CD4-positive, alpha-beta T cell treated with Interleukin-15 for 4 hours (primary cell): ENCODE measurements at places on chromosomes 12 and 14.

DNA sequence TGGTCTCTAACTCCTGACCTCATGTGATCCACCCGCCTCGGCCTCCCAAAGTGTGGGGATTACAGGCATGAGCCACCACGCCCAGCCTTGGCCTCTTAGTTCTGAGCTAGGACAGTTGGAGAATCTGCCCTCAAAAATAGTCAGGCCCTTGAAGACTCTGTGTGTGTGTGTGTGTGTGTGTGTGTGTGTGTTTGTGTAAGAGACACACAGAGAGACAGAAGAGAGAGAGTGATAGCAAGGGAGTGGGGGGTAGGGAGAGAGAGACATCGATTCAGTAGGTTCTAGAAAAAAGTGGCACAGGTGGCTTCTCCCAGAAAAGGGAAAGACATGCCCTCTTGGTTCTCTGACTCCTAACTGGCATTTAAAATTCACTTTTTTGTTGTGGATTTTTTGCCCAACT, 5.4 kb downstream of the HNF1A start:
- DNase-seq: no peak

DNA sequence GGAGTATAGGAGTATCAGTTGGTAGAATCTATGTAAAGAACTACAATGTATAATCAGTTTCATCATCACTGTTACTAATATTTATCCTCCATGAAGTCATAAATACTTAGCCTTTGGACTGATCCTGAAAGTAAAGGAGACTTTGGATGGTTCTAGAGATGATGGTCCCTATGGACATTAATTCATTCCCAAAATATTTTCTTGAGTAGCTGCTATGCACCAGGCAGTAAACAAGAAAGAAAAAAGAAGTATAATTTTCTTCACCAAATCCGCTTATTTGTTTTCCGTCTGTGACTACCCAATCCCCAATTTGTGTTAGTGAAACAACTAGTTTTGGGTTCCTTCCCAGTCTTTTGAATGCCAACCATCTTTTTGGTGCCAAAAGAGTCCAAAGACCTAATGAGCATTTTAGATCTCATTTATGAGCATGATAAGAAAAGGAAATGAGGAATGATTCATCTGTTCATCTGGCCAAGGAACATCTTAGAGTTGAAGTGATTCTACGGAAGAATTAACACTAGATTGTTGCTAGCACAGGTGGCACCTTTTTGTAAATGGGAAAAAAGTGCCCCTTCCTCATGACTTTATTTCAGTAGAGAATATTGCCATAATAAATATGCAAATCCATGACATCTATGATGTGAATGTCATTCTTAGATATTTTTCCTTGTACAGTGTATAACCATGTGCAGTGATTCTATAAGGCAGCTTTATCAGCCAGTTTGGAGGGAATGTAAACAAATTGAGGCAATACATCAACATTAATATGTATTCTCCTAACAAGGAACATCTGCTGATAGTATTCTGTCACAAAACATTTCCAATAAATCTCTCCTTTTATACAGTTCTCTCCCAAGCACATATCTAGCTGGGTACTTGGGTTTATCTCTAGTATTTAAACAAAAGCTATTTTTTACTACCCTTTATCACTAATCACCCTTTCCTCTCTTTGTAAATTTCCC, 85.1 kb upstream of the CCDC91 start:
- DNase-seq: no peak

DNA sequence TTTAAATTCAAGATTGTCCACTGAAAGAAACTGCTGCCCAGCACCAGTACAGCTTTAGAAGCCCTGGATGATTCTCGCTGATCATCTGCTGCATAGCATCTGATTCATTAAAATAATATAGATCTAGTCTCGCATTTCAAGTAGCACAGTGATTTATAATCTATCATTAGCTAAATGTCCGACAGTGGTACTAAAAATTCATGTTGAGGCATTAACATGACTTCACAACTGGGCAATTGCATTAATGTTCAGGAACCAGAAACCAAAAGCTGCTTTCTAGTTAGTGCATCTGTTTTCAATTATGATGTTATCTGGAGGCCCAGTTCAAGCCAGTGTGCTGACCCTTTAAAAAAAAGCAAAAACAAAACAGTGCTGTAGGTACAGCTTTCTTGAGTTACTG, 1987.2 kb upstream of the SEL1L start:
- DNase-seq: no peak

DNA sequence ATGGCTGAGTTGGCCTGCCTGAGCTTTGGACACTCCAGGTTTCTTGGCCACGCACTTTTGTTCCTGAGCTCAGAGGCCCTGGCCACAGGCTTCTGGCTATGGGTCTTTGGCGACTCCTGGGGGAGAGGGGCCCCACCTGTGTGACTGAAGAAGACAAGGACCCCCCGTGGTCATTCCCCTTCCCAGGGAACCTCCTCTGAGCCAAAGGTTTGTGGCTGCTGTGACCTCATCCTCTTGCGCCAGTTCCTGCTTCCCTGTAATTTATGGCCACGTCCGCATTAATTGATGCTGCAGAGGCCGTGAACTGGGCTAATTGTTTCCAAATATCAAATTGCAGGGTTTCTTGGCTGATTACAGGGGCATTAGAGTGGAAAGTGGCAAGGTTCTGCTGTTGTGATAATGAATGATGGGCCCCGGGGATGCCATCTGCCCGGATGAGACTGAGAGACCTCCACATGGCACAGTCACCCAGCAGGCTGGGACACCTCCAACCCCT, 27.6 kb upstream of the NOS1 start:
- DNase-seq: no peak

DNA sequence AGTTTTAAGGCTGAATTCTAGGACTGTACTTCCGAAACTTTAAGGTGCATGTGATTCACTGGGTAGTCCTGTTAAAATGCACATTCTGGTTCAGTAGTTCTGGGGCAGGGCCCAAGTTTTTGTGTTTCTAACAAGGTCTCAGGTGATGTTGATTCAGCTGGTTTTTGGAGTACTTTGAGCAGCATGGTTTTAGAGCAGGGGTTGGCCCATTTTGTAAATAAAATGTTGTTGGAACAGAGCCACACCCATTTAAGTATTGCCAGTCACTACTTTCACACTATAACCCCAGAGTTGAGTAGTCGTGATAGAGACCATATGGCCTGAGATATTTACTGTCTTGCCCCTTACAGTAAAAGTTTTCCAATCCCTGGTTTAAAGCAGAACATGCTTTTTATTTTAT, 111.3 kb downstream of the SYNE2 start:
- no peak for DNase-seq

DNA sequence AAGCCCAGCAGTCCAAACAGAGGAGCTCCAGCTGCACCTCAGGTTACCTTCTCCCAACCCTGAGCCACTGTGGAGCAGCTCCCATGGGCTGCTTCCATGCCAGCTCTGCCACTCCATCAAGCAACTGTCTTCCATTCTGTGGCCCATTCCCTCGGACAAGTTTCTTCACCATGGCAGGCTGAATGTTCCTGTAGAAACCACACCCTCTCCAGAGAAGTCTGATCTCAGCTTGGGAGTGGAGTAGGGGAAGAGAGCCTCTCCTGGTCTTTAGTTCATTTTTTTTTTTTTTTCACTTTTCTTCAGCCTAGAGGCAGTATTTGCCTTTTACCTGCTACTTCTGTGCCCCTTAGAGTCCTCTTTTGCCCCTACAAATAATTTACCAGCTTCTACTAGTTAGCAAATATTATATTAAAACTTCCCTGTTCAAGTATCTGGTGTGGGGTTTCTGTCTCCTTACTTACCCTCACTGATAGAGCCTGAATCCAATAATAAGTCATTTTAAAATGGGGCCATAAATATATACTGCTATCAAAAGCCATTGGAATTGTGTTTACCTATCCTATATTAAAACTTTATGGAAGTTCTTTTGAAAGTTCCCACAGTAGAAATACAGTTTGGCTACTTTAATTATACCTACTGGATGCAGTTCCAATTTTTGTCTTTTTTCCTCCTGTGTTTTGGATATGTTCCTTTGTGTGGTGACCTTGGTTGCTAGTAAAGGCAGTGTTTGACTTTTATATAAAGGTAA, 11.7 kb upstream of the SLC17A8 start:
- DNase-seq: no peak
